ENCODE measurements at places on chromosomes 7 and 10.

DNA sequence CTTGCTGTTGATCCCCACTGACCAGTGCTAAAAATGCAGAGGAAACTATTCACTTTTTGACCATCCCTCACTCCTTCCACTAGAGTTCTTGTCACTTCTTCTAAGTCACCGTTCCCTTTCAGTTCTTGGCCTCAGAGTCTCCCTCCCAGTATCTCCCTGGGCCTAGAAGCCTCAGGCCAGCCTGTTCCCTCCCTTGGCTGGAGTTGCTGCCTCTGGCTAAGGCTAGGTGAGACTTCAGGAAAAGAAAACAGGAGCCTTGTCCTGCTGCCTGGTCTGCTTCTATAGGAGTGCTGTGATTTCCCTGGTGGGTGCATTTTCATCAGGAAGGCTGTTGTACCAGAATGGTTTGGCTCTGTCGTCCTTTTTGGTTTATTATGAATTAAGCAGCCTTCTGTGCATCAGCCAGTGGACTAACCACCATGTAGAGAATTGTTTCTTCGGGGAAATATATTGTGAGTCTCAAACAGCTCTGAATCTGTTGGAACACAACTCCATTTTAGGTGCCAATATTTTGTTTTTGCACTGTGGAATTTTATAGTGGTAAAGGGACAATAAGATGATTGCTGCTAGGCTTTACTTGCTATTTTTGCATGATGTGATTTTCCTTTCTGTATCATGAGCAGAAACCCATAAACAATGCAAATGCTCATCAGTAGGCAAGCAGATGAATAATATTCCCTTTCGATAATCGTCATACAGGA is 233.4 kb upstream of the FZD1 start:
- DNase-seq, result no peak

GRCh38 chr7:8114175-8114574 is 145.6 kb downstream of the GLCCI1 start:
- DNase-seq, result no peak

- DNase-seq, result no peak
Measured at GRCh38 chr7:91801331-91801983, 79.0 kb downstream of the MTERF1 start.

DNA sequence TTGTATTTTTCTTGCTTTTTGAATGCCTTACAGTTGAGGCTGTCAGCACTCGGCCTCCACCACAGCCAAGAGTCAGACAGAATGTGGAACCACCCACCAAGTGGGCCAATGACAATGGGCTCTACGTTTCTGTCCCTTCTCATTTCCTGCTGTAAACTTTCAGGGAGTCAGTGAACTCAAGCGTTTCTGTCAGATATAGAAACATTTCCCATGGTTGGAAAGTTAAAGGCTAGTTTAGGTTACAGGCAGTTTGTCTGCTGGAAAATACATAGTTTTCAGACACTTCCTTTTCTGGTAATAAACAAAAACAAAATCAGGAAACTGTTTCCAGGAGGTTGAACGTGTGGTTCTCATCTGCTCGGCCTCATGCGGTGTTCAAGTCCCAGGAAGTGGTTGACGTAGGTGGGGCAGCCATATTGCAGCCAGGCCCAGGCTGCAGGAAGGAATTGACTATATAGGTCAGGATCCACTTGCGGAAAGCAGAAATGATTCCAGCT is 245.1 kb downstream of the CAMK1D start:
- DNase-seq, result no peak

Measured in anterior cingulate cortex (tissue), 58 donors.